ENCODE measurements at places on chromosomes 11 and 22.

GRCh38 chr22:36125994-36126531 is 34.5 kb downstream of the APOL3 start:
- no peak for DNase-seq

DNA sequence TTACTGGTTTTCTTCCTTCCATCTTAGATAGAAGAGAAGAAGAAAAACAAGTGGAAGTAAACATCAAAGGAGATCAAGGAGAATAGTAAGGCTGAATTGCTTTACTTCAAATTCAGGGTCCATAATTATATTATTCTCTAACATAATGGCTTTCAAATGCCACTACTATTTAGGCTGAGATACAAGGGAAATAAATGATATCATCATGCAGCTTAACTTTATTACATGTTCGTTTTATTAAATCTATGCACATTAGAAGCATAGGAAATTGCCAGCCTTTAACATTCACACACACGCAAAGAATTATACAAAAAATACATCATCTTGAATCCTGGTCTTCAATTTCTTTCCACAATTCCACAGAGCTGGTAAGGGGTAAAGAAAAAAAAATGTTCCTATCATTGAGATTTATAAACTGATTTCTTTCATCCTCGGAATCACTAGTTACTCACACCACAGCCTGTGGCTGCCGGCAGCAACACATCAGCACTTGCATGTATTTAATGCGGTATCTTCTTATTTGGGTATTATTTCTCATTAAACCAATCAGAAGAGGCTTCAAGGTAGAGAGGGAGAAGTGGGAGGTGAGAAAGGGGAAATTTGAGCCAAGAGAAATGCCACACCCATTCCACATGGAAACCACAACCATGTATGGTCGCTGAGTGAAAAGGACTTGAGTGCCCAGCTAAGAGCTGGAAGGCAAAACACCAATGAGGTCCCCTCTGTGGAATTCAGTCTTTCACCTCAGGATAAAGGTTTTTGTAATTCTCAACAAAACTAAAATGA is 26.3 kb downstream of the SYTL2 start:
- no peak for DNase-seq

- DNase-seq, result no peak
These were observed 10.1 kb upstream of the SCN2B start for GRCh38 chr11:118186346-118187107.

GRCh38 chr22:37256075-37256726 is 12.1 kb upstream of the RAC2 start:
- no peak for DNase-seq

GRCh38 chr11:14070896-14071295 is 108.4 kb downstream of the SPON1 start:
- DNase-seq, result no peak

GRCh38 chr11:36564376-36565030 is 3.3 kb upstream of the RAG1 start:
- DNase-seq, result no peak

DNA sequence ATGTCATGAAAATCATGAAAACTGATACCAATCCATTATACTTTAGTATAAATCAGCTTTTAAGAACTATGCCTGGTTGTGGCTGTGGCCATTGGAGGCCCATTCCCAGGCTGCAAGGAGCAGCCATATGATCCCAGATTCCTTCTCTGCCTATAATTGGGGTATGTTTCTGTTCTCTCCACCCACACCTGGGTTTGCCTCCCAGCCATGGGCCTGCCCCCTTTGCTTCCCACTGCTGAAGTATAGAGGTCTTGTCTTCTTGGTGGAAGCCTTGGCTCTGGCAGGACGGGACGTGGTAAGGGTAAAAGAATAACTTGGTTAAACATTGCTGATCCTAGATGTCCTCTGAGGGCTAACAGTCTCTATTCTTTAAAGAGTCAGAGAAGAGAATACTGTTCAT is 2.4 kb downstream of the MICAL2 start:
- DNase-seq, result no peak

- DNase-seq, result peak; percentile 80
These were observed 127.0 kb downstream of the MRTFA start for GRCh38 chr22:40509401-40510134.

DNA sequence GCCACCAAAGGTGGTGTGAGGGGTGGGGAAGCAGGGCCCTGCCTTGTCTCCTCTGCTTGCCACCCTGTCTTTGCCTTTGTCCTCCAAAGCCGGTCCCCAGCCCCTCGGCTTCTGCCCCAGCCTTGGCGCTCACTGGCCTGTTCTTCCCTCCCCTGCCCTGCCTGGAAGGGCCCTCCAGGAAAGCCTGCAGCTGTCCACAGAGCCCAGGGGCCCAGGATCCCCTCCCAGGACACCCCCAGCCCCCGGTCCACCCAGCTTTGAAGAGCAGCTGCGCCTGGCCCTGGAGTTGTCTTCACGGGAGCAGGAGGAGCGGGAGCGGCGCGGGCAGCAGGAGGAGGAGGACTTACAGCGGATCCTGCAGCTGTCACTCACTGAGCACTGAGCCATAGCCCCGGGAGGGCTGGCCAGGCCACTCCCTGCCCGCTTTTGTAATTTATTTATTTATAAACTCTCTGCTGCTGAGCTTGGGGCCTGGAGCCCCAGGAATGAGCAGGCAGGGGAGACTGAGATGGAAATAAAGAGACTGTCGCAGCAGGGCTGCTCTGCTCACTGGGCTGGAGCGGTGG is 1.3 kb upstream of the SSH3 start:
- DNase-seq, result no peak

DNA sequence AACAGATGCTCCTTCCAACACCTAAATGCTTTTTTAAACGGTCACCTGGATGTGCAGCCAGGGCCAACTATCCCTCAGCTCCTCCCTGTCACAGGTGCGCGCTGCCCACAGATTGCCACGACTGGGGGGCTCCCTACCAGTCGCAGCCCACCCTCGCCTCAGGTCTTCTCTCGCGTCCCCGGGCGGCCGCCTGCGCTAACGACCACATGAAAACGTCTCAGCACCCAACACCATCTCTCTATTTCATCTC is 469 bp downstream of the ZBED5 start:
- DNase-seq, result no peak

GRCh38 chr11:133219543-133219942 is 312.8 kb downstream of the OPCML start:
- DNase-seq, result no peak

- DNase-seq, result no peak
These were observed 245.2 kb downstream of the MN1 start for GRCh38 chr22:27556371-27556770.

GRCh38 chr11:15617126-15617525 is 502.4 kb downstream of the INSC start:
- no peak for DNase-seq

DNA sequence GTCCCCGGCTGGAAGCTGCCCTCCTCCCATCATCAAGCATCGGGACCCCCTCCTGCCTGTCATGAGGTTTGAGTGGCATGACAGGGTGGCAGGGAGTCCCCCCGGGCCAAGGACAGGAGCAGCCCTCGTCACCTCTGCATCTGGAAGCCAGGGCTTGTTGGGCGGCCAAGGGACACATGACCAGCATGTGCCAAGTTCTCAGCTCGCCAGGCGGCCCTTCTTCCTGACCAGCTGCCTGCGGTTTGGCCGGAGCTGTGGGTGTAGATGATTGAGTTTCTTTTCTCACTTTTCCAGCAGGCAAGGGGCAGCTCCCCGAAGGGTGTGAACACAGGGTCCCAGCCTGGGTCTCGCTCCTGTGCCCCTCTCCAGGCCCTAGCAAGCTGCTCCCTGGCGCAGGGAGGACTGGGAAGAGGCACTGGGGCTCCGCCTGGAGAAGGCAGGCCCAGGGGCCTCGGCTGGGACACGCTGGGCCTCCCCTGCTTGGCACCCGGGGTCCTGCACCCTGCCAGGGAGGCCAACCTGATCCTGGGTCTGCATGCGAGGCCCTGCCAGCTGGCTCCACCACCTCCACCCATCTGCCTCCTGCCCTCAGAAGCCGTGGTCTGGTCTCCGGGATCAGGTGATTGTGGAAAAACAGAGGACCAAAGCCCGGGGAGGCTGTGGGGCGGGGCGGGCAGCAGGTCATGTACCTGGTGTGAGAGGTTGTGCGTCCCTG is 13.4 kb downstream of the ARHGAP8 start:
- DNase-seq, result no peak

DNA sequence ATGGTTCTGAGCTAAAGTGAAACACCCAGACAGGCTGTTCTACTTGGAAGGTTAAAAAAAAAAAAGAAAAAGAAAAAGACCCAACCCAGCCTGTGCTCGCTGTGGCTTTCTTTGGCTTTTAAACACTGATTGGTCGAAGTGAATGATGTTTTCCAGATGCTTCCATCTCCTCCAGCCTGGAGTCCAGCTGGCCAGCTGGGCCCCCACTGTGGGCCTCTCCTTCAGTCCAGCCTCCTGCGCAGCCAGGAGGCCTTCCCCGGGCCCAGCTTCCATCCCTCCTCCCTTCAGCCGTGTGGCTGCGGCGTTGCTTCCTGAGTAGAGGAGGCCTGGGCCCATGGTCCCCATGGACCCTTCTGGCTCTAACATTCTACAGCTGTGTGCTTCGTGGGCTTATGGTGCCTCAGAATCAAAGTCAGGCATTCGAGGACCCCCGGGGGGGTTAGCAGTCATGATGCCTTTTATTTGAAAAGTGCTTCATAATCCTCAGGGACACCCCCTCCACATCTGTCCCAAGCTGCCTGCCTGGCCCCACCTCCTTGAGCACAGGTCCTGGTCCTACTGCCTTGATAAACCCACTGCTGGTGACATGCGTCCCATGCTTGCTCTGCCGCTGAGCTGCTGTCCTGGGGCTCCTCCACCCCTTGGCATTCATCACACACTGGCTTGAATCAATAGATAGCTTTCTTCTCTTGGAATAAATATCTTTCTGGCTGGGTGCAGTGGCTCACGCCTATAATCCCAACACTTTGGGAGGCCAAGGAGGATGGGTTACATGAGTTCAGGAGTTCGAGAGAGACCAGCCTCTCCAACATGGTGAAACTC is 42.2 kb upstream of the FBLN1 start:
- peak; percentile 57 for DNase-seq

DNA sequence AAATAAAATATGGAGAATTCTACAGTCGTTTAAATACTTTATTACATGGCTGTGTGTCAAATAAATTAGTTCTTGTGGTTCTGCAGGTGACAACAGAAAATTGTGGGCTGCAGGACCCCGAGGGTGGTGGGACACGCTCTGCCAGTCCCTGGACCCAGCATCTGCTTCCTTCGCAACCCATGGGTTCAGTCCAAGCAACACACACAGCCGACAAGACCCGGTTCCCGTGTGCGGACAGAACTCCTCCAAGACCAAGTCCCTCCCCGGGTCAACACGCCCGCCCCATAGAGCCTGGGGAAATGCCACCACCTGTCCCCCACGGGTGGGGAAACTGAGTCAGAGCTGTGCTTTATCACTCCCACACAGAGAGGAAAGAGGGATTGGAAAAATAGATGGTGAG is 238.9 kb downstream of the BRD1 start:
- DNase-seq, result no peak

DNA sequence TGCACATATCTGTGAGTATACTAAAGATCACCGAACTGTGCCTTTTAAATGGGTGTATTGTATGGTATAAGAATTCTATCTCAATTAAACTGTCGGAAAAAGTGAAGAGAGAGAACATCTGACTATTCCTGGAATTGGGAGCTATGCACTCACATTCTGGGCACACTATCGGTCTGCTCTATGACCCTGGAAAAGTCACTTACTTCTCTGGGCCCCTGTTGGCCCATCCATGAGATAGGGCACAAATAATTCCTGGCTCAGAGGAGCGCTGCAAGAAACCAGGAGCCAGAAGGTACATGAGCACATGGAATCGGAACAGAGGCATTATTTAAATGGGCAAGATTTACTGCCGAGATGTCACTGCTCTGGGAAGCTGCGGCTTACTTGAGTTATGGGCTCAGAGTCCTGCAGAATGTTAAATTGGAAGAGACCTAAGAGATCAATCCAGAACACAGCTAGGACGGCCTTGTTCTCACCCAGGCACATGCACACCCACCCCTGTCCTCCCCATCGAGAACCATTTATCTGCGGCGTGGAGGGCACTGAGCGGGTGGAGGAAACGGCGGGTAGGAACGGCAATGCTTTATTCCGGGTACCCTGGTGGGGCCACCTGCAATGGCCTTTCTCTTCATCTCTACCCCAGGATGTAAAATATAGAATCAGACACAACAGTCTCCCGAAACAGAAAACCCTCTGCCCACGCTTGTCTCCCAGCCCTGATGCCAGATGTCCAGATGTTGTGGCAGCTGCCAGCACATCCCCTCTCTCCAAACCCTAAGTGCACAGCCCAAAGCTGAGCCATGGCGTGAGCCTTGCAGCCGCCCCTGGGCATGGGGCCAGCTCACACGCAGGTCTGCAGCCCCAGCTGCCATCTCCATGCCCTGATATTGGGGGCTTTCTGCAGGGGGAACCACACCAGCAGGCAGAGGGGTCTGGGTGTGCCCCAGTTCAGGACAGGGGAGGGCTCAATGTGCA is 142.4 kb downstream of the DSCAML1 start:
- DNase-seq, result no peak

- no peak for DNase-seq
These were observed 47.8 kb downstream of the PARVB start for GRCh38 chr22:44071781-44072326.

DNA sequence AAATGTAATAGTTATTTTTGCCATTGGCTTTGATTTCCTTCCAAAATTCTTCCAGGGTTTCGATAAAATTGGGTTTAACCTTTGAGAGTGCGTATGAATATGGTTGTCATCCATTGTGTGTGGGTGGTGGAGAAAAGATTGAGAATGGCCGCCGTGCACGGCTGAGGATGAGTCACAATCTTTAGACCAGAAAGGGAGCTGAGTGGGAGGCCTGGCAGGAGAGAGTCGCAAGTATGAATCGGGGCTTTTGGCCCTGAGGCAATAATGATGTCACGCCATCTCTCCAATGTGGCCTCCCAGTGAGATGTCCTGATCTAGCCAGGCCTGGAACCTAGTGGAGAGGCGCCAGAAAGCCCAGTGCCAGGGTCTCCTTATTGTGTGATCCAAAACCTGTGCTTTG is 33.1 kb upstream of the SMPD1 start:
- peak; percentile 76 for DNase-seq

GRCh38 chr22:39147335-39148025 is 5.0 kb downstream of the CBX7 start:
- no peak for DNase-seq

- no peak for DNase-seq
These were observed 762.8 kb downstream of the FAM181B start for GRCh38 chr11:81970886-81971285.

DNA sequence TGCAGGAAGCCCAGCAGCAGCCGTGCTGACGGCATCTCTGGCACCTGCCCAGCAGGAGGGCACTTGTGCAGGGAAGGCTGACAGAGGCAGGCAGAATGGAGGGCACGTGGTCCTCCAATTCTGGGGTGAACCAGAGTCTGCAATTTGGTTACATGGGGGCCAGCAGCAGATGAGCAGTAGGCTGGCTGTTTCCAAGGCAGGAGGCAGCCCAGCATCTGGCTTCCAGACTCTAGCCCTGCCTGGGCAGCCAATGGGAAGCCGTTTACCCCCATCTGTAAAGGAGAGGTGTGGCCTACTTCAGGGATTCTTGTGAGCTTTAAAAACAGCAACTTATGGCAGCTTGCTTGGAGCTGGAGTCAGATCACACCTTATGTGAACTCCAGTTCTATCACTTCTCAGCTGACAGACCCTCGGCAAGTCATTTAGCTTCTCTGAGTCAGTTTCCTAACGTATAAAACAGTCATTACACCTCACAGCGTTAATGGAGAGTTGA is 27.9 kb upstream of the RASL10A start:
- peak; percentile 43 for DNase-seq

- no peak for DNase-seq
These were observed 2.1 kb downstream of the SMIM38 start for GRCh38 chr11:69157822-69158231.

Data from BJ (cell line).